ENCODE measurements at places on chromosomes 3 and 15.

DNA sequence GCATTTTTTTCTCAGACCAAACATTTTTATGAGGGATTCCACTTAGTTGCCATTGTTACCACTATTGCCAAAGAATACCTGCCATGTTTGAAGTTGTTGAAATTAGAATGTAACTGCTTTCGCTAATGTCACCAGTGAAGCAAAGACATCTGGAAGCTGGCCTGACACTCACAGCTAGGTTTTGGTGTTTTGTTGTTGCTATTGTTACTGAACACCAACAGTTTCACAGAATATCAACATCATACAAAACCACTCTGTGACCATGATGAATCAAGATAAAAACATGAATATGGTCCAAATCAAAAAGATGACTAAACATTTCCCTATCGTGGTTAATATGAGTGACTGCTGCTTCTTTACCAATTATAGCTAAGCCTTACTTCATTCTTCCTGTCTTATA, 6.9 kb upstream of the CFAP20DC start:
- no peaks in the 10 kb centered on the region for H3K36me3 ChIP-seq
- H3K4me3 ChIP-seq, result no peak overlapping the region
- no peaks in the 10 kb centered on the region for H3K4me1 ChIP-seq
- H3K27ac ChIP-seq, result no peak overlapping the region

GRCh38 chr3:188634285-188634684, 480.3 kb downstream of the LPP start:
- no peaks in the 10 kb centered on the region for H3K27me3 ChIP-seq
- no peaks in the 10 kb centered on the region for H3K36me3 ChIP-seq
- no peak for DNase-seq
- H3K4me1 ChIP-seq, result peaks cover 25% of the 10 kb centered on the region

- H3K4me3 ChIP-seq, result peak overlapping the region; percentile 95
- H3K36me3 ChIP-seq, result no peaks in the 10 kb centered on the region
- no peak for DNase-seq
- H3K27ac ChIP-seq, result peak overlapping the region; percentile 100
Measured at GRCh38 chr15:84750583-84751092, 2.2 kb downstream of the ZNF592 start.

DNA sequence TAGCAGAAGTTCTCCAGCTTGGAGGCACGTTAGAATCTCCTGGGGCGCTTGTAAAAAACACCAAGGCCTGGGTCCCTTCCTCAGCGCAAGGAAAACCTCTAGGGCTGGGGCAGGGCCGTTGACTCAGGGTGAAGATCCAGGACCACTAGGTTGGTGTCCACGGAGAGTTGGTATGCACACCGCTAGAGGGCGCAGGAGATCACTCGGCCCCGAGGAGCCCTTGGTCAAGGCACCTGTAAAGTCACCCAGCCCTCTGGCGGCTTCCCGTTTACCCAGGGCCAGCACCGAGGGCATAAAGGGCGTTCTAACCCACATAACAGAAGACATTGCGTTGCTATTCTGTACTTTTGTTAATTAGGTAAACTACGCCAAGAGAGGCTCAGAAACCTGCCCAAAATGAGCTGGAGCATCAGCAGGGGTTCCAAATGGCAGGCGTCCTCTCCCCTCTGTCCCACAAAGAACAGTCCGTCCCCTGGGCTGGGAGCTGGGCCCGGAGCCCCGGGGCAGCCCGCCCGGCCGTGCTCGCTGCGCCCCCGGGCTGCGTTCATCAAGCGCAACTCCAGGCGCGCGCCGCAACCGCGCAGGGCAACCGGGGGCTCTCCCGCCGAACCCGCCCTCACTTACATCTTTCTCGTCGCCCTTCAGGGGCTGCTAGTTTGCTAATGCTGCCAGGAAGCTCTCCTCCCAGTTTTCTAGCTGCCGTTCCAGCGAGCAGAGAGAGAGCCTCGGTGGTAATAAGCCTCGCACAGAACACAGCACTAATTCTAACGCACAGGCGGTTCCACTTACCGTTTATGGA, 332.1 kb downstream of the ARRDC4 start:
- H3K4me3 ChIP-seq, result peak overlapping the region; percentile 17
- no peak overlapping the region for H3K27ac ChIP-seq
- H3K4me1 ChIP-seq, result peaks cover 8% of the 10 kb centered on the region
- H3K27me3 ChIP-seq, result peaks cover 88% of the 10 kb centered on the region

- no peaks in the 10 kb centered on the region for H3K27me3 ChIP-seq
- peaks cover 35% of the 10 kb centered on the region for H3K4me1 ChIP-seq
Measured at GRCh38 chr15:37046876-37047614, 53.3 kb downstream of the MEIS2 start.

DNA sequence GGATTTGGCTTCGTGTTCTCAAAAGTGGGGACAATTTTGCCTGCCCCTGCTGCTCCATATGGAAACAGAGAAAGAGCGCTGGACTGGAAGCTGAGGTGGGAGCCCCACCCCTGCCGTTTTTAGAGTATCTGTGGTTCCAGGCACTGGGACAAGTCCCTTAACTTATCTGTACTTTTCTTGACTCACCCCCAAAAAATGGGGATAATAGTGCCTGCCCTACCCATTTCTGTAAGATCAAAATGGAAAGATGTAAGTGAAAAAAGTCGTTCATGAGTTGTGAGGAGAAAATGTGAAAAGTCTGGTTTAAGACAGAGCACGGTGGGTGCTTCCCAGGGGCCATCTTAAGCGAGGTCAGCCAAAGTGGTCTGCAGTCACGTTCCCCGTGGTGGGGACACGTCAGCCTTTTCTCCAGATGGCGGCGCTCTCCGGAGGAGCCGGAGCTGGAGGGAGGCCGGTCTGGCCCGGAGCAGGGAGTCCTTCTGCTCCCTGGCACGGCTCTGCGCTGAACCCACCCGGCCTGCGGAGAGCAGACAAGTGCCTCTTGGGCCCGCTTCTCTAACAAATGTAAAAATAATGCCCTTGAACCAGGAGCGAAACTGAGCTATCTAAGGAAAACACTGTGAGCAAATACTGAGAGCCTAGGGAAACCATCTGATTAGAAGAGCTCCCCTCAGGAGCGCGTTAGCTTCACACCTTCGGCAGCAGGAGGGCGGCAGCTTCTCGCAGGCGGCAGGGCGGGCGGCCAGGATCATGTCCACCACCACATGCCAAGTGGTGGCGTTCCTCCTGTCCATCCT, at the start of gene CLDN18:
Gene CLDN18, plus strand, starts transcription at position 690 of the 797 bp plus-strand sequence. Its CDS starts 61 bp downstream, at position 751.
- H3K36me3 ChIP-seq, result no peaks in the 10 kb centered on the region
- DNase-seq, result peak; percentile 14
- H3K27ac ChIP-seq, result no peak within 1 kb of the TSS
- H3K4me1 ChIP-seq, result peaks cover 14% of the 10 kb centered on the region

GRCh38 chr3:104596054-104596453, 770.7 kb upstream of the ALCAM start:
- H3K27me3 ChIP-seq, result no peaks in the 10 kb centered on the region
- H3K4me3 ChIP-seq, result no peak overlapping the region
- DNase-seq, result no peak
- H3K4me1 ChIP-seq, result no peaks in the 10 kb centered on the region
- no peaks in the 10 kb centered on the region for H3K36me3 ChIP-seq
- H3K27ac ChIP-seq, result no peak overlapping the region

- no peaks in the 10 kb centered on the region for H3K27me3 ChIP-seq
- no peak overlapping the region for H3K4me3 ChIP-seq
- no peak overlapping the region for H3K27ac ChIP-seq
- H3K4me1 ChIP-seq, result peaks cover 12% of the 10 kb centered on the region
- DNase-seq, result no peak
Measured at GRCh38 chr15:91553196-91553854, 300.2 kb upstream of the SLCO3A1 start.

GRCh38 chr15:42549741-42550392, 1.2 kb downstream of the HAUS2 start:
- H3K4me1 ChIP-seq, result peaks cover 42% of the 10 kb centered on the region
- no peaks in the 10 kb centered on the region for H3K27me3 ChIP-seq
- no peak for DNase-seq
- peak overlapping the region; percentile 95 for H3K27ac ChIP-seq

- no peak overlapping the region for H3K4me3 ChIP-seq
- H3K36me3 ChIP-seq, result peaks cover 9% of the 10 kb centered on the region
- DNase-seq, result no peak
- H3K4me1 ChIP-seq, result peaks cover 48% of the 10 kb centered on the region
Measured at GRCh38 chr15:69194025-69194827, 33.8 kb downstream of the GLCE start.

DNA sequence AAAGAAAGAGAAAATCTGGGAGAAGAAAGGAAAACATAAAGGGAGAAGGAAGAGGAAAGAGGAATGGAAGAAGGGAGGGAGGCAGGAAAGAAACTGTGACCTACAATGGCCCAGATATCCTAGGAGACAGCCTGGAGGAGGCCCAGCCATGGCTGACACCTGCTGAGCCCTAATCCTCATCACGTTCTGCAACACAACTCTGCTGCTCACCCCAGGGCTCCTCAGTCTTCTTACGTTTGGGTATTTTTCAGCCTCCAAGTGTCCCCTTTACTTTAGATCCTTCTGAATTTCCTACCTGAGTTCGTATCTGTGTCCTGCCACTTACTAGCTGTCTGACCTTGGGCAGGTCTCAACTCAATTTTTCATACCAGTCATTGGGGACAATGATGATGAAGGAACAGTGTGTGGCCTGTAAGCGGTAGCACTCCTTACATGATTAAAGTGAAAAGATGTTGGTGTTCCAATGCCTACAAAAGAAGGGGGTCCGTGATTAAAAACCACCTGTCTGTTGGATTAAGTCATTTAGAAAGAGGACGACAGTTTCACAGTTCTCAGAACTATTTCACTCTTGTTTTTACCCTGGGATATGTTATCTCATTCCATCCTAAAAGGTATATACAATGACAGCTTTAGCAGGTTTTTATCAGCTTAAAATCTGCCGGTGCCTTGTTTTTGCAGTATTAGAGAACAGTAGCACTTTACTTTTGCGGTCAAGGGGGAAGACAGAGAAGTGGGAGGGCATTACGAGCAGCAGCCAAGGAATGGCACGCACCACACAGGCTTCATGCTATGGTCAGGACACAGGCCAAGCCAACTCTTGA, 47.4 kb downstream of the CCR4 start:
- no peak overlapping the region for H3K27ac ChIP-seq
- H3K27me3 ChIP-seq, result no peaks in the 10 kb centered on the region
- peaks cover 40% of the 10 kb centered on the region for H3K36me3 ChIP-seq
- H3K4me3 ChIP-seq, result no peak overlapping the region
- no peak for DNase-seq

DNA sequence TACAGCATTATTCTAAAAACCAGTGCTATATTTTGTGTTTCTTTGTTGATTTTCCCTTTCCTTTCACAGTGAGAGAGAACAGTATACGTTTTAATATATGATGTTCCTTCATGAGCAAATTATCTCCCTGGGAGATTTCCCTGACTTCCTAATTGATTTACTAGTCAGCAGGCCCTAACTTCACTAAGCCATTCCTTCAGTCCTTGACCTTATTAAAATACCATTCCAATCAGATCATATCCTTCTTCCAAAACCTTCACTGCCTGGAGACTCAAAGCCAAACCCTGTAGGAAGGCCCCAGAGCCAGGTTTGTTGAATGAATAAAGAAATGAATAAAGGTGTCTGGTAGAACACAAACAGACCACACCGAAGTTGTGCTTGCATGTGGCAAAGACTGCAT, 43.8 kb upstream of the ARHGEF3 start:
- H3K4me3 ChIP-seq, result no peak overlapping the region
- no peaks in the 10 kb centered on the region for H3K4me1 ChIP-seq
